Anterior cingulate cortex (tissue), 58 donors: ENCODE measurements at places on chromosomes 2 and 18.
A peak's percentile ranks its signal among the peaks of the same experiment; 100 is the strongest.

DNA sequence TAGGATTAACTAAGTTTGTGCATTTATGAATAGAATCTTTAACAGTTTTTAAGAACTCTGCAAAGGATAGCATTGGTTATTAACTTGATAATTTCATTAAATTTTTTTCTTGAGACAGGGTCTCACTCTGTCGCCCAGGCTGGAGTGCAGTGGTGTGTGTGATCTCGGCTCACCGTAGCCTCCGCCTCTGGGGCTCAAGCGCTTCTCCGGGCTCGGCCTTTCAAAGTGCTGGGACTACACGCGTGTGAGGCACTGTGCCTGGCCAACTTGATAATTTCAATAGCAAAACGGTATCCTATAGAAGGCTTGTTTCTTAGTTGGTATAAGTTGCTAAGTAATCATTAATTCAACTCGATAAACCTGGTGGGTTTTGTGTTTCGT, 38.0 kb downstream of the ADNP2 start:
- no peak for DNase-seq

GRCh38 chr2:151459358-151459757, 49.7 kb downstream of the RIF1 start:
- DNase-seq, result no peak

DNA sequence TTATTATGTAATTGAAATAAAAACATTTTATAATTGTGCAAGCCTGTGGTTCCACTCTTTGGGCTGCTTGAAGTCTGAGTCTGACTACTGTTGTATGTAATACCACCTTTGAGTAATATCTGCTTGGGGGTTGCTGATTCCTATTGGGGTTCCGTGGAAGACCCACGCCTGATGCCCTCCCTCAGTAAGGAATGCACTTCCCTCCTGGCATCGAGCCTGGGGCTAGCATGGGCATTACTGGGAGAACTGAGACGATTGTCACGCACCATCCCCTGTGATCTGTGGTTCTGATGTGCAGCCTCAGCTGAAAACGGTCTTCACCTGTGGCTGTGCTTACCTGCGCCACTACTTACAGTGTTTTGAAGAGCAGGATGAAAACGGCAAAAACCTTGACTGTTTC, 32.7 kb upstream of the RBM44 start:
- no peak for DNase-seq

DNA sequence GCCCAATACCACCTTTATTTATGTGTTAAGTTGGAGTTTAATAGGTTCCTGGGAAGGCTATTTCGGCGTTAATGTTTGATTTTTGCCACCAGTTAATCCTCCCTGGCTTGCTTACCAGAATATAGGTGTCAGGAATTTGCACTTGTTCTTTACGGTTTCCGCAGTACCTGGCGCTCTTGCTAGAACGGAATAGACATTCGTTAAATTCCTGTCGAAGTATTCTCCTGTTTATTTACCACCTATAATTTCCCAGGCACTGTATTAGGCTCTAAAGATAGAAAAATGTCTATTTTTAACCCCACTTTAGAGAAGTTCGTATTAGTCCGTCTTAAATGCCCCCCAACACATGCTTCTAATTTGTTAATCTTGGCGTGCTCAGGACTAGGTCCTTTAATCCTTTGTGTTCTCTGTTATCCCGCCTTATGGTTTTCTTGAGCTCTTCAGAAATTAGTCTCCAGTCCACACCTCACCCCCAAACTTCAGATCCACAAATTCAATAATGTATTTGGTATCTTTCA, 575 bp downstream of the CCDC150 start:
- DNase-seq, result no peak

- no peak for DNase-seq
Observed at GRCh38 chr2:72115110-72116080, 32.3 kb downstream of the CYP26B1 start.

GRCh38 chr2:105143467-105144151, 97.9 kb upstream of the GPR45 start:
- no peak for DNase-seq

GRCh38 chr2:175647058-175647457, 355.0 kb downstream of the LNPK start:
- DNase-seq, result no peak

DNA sequence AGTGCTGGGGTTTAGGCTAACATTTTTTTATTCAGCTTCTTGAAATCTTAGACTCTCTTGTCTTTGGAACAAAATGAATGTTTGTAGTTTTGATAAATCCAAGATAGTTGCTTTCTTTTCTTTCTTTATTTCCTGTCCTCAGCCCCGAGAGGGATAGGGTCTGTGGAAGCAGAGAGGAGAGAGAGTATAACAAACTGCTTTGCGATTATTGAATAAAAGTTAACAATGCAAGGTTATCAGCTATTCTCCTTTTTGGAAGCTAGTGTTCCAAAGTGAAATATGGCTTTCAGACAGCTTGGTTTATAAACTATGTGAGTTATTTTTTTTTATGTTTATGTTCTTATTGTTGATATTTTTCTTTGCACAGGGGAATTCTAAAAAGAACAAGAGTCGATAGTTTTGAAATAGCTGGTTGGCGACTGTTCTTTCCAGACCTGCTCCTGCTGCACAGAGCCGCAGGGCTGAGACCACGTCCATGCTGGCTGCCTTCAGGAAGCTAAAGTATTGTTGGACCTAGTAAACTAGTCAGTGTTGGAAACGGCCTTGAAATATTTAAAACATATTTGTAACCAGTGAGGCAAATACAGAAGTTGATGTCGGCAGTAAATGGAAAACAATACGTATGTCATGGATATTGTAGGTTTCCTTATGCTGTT, 15.5 kb upstream of the STON1 start:
- no peak for DNase-seq

- no peak for DNase-seq
Observed at GRCh38 chr18:23826850-23827620, 137.8 kb downstream of the LAMA3 start.

DNA sequence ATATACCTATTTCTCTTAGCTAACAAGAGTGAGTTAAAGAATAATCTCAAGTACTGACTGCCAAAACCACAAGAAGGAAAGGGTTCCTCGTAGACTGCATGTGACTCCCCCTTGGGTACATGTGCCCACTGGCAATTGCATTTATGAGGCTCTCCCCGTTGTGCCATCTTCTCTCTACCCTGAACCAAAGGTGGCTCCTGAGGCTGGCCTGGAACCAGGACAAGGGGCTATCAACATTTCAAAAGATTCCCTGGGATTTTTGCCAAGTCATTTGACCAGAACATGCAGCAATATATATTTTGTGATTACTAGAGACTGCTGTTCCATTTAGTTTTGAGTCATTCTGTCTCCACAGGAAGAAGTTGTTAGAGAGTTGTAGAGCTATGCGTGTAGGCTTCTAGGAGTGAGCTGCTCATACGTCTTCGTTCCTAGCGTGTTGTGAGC, 45.8 kb downstream of the LAMA3 start:
- no peak for DNase-seq

GRCh38 chr2:239418918-239419317, 18.1 kb upstream of the HDAC4 start:
- DNase-seq, result no peak

DNA sequence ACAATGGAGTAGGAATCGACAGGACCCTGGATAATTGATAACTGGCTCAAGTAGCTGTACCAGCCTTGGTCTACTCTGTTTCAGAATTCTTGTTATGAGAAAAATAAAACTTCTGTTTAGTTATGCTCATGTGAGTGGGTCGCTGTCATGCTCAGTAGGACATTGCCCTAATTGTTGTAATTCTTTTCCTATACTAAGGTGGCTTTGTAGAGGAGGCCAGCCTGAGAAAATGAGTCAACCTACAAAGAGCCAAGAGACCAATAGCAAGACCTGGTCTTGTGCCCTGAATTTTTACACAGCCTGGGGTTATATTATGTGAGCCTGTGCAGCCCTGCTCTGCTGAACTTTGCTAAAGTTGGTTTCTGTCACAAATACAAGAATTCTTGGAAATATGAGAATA, 238.4 kb downstream of the MEIS1 start:
- no peak for DNase-seq

GRCh38 chr2:195364015-195364965, 292.7 kb upstream of the SLC39A10 start:
- DNase-seq, result no peak

- no peak for DNase-seq
Observed at GRCh38 chr2:30985493-30986230, 152.6 kb downstream of the GALNT14 start.

GRCh38 chr18:35953688-35954087, 18.8 kb upstream of the RMP24 start:
- no peak for DNase-seq

DNA sequence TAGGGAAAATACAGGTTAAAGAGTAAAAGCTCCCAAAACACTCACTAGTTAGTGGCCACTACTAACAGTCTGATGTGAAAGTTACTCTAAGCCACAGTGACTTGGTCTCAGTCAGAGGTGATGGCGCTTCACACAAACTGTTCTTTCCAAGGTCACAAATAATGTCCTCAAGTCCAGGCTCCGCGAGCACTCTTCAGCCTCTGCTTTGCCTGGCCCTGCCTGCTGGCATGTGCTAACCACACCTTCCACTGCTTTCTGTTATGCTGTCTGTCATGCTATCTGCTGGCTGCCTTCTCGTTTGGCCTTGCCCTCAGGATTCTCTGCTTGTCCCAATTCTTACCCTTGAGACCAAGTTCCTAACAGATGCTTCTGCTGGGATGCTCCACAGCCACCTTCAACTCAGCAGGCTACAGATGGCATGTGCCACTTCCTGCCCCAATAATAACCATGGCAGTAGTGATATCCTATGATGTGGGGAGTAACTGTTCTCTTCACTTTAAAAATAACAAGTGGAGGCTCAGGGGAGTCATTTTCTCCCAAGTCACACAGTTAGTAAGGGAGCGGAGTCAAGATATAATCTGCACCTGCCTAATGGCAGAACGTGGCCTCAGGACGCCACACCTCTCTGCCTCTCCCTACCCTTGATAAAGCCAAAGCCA, 75.7 kb downstream of the ZAP70 start:
- DNase-seq, result no peak

GRCh38 chr2:129329574-129329973, 649.9 kb upstream of the RAB6C start:
- no peak for DNase-seq

DNA sequence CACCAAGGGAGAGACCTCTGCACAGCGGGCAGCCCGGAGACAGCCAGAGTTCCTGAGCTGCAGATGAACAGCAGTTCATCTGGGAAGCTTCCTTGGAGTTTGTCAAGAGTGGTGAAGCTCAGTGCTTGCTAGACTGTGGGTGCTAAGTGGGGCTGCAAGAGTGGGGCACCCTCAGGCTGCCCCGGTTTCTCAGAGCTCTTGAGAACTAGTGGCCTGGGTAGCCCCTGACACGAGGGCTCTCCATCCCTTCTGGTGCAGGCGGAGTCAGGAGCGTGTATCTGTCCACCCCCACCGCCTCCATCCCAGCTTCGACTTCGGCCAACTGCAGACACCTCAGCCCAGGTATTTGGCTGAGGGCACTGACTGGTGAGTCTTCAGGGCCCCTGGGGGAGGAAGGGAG, 222.0 kb downstream of the LOXHD1 start:
- DNase-seq, result no peak

GRCh38 chr2:131154071-131154531, 49.0 kb downstream of the PLEKHB2 start:
- peak; percentile 42 for DNase-seq

DNA sequence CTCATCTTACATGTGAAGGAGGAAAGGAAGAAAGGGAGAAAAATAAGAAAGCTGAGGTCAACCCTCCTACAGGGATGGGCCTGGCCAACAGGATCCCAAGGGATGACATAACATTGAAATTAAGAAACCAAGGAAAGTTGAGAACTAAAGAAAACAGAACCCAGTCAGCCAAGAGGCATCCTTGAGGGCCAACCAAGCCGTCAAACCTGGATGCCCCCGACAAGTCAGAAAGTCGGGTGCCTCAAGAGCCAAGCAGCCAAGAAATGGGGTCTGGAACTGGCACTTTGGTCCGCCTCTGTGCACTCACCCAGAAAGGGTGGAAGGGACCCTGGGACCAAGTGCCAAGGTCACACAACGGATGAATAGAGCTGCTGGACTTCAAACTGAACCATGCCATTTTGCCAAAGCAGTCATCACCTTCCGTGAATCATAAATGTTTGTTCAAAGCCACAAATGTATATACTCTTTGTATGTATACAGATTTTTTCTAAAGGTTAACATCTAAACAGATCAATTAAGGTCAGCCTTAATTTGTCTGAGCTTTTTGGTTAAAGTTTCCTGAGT, 27.0 kb upstream of the PTPN4 start:
- no peak for DNase-seq

- DNase-seq, result no peak
Observed at GRCh38 chr2:165872101-165872791, 78.2 kb upstream of the GALNT3 start.

DNA sequence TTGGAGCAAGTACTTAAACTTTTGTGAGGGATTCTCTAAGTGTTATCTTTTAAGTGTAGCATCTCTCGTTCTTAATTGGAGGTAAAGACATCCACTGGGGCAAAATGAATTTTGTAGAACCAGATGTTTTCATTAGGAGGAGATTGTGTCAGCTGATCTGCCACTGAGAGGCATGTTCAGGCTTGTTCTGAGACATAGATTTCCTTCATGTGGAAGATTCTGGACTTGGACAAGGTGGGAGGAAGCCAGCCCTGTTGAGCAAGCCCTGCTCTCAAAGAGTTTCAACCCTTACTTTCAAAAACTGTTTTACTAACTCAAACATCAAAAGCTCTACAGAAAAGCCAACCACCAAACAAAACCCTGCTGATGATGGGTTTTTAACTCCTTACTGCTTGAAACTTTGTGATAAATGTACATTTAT, 6.5 kb downstream of the MAP4K4 start:
- DNase-seq, result no peak

GRCh38 chr2:50402654-50402960, 629.3 kb downstream of the NRXN1 start:
- DNase-seq, result no peak

DNA sequence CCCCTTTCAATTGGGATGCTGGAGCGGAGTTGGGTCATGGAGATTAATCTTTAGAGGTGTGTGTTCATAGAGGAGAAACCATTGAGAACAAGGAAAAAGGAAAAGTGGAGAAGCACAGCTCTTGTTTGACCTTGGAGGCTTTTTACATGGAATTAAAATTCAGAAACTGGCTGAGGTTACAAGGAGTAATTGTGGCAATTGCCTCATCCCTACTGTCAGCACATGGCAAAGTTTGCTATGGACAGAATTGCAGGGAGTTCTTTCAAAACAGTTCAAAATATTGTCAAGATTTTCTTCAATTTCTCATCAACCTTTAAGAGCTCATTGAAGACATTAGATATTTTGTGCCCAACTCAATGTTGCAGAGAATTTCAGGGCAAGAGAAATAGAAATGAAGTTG, 232.7 kb downstream of the SLC8A1 start:
- DNase-seq, result no peak

DNA sequence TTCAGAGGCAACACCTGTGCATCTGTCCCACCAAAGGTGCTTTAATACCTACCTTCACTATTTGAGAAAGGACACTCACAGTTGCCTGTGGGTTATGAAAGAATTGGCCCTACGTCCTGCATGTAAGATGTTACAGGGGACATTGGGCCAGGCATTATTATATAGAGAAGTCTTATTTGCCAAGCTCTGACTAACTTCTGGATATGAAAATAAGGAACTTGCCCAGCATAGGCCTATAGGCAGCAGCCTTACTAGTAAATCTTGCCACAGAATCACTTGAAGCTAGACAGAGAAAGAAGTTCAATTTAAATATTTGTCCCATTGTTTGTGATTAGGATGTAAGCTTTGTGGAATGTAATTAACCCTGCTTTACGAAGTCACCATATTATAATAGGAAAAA, 41.7 kb downstream of the NLRC4 start:
- DNase-seq, result no peak
